ENCODE measurements at places on chromosomes 6 and 20. TPM values are rescaled to one million over a fixed set of nuclear protein-coding genes. Genes with fewer than 3 reads are reported as not detected.

The KHDC1L gene
- total RNA-seq = not detected

The KIF3B gene
- total RNA-seq = 11.1 TPM

The CRIP3 gene
- total RNA-seq = not detected

The CDH22 gene
- not detected for total RNA-seq

The EYA2 gene
- 10.6 TPM for total RNA-seq

The FAM217A gene
- not detected for total RNA-seq

The NELFE gene
- 163 TPM for total RNA-seq

The MUCL3 gene
- under 0.01 TPM for total RNA-seq

The STMN3 gene
- total RNA-seq = 0.26 TPM

The VSX1 gene
- not detected for total RNA-seq

The PABPC1L gene
- 24.2 TPM for total RNA-seq

The ESR1 gene
- 0.13 TPM for total RNA-seq

The PNLDC1 gene
- total RNA-seq = 0.26 TPM

The TMEM217 gene
- total RNA-seq = 0.38 TPM

Data from bronchial epithelial cell (primary cell).